ENCODE measurements at places on chromosomes 7 and 10. TPM values are rescaled to one million over a fixed set of nuclear protein-coding genes. Genes with fewer than 3 reads are reported as not detected.

- ATAC-seq, result no peak
Measured at GRCh38 chr7:7476381-7476780, 59.3 kb downstream of the COL28A1 start.

LIPF gene
- not detected for total RNA-seq

DNA sequence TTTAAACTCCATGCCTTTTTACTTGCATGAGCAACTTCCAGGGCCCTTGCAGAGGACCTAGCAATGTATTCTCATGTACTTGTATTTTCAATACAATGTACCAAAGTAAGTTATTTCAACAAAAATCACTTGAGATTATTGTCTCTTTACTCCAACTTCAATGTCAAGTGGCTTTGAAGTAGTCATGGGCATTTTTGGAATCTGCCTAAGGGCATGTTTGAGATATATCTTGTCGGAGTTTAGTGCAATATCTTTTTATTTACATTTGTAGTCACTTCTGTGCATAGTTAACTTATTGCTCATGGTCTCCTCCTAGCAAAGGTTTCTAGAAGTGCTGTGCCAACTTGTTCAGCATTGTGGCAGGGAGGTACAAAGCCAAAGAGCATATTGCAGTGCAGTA lies 508.7 kb upstream of the SEMA3D start:
- no peak for ATAC-seq

DNA sequence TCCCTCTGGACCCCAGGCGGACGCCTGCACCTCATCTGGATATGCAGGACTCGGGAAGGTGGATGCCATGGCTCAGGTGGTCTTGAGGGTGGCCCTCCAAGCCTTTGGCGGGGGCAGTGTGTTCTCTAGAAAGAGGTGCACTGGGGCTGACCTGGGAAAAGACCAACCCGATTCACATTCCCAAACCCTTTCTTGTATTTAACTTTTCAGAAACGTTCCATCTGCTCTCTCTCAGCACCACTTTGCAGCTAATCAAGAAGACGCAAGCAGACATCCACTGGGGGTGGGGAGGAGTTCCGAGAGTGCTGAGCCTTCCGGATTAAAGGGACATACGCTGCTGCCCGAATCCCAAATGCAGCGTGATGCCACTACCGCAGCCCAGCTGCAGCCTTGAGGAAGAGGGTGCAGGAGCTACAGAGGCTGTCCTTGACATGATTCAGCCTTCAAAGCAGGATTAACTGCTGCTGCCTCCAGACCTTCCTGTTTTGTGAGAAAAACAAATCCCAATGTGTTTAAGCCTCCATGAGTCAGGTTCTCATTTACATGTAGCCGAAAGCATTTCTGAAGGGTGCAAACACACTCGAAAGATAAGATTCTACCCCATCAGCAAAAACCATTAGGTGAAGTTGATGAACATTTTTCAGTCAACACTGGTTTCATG lies 39.9 kb downstream of the RBM17 start:
- no peak for ATAC-seq

- peak; percentile 43 for ATAC-seq
Measured at GRCh38 chr10:100996678-100997359, 2.8 kb upstream of the LZTS2 start.

DNA sequence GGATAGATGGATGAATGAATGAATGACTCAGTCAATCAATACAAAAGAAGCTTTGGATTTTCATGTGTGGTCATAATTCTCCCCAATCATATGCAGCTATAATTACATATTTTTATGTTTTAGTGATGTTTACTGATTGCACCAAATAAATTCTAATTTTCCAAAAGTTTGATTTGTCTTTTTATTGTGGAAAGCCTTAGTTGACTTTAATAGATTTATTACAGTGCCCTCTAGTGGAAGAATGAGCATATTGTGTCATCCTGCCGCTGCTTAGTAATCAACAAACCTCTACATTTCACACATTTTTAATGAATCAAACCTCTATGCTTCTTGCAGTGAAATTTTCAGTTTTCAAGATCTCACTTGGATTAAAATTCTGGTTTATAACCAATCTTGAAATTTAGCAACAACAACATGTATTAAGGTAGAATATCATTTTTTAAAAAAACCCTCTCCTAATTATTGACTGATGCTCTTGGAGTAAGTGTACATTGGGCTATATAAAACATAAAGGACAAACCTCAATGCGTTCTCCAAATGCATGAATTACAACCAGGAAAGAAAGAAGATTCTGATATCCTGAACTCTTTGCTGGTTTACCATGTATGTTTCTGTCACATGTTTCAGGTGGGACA lies 55.6 kb upstream of the PNLIP start:
- ATAC-seq, result no peak

Data from activated T-helper 17 cell treated with anti-CD3 and anti-CD28 coated beads, Interleukin-2, amount 50 U/mL, for 72 hours (primary cell).